Mammary microvascular endothelial cell (primary cell): ENCODE measurements at places on chromosomes 6 and 20. TPM values are rescaled to one million over a fixed set of nuclear protein-coding genes. Genes with fewer than 3 reads are reported as not detected.

PFDN4 gene
- 110 and 132 TPM in 2 replicates for total RNA-seq

CD2AP gene
- 21.8 and 26.2 TPM in 2 replicates for total RNA-seq

PRL gene
- total RNA-seq = not detected in 2 replicates

RBM38 gene
- total RNA-seq = 35.5 and 40.7 TPM in 2 replicates

OR12D3 gene
- not detected in 2 replicates for total RNA-seq

FAM217A gene
- not detected in 2 replicates for total RNA-seq

PFDN6 gene
- total RNA-seq = 55.3 and 67.7 TPM in 2 replicates

HM13 gene
- total RNA-seq = 53.5 and 79.1 TPM in 2 replicates

DEFB125 gene
- not detected in 2 replicates for total RNA-seq

LZTS3 gene
- 4.7 and 4.8 TPM in 2 replicates for total RNA-seq

CCR6 gene
- total RNA-seq = not detected in 2 replicates

MYL9 gene
- total RNA-seq = 30.7 and 32.0 TPM in 2 replicates

SCGN gene
- total RNA-seq = not detected in 2 replicates

ARHGAP40 gene
- 0.59 and 0.87 TPM in 2 replicates for total RNA-seq

PACRG gene
- total RNA-seq = not detected in 2 replicates

C6orf15 gene
- total RNA-seq = not detected in 2 replicates

AVP gene
- not detected in 2 replicates for total RNA-seq

CPNE5 gene
- total RNA-seq = 2.3 and 3.3 TPM in 2 replicates

FOXS1 gene
- total RNA-seq = not detected in 2 replicates

EDN1 gene
- 224 TPM in 2 replicates for total RNA-seq

C6orf132 gene
- total RNA-seq = 0.07 and 0.10 TPM in 2 replicates

ANGPT4 gene
- not detected in 2 replicates for total RNA-seq

TINAG gene
- not detected in 2 replicates for total RNA-seq

ZGPAT gene
- total RNA-seq = 32.4 and 35.8 TPM in 2 replicates

MATN4 gene
- total RNA-seq = 0.20 TPM in 1 of 2 replicates, not detected in the other

HLA-DQB1 gene
- 0.10 TPM in 1 of 2 replicates, not detected in the other for total RNA-seq

CD83 gene
- total RNA-seq = 1.2 and 1.9 TPM in 2 replicates

TMEM217 gene
- 7.8 and 10.1 TPM in 2 replicates for total RNA-seq

HRH3 gene
- total RNA-seq = not detected in 2 replicates

PRDM13 gene
- not detected in 2 replicates for total RNA-seq

TGM2 gene
- total RNA-seq = 1,162 and 1,324 TPM in 2 replicates

ADGRF1 gene
- total RNA-seq = 0.60 TPM in 1 of 2 replicates, not detected in the other

BTN3A1 gene
- total RNA-seq = 13.7 and 18.3 TPM in 2 replicates

PEX7 gene
- total RNA-seq = 4.5 and 7.4 TPM in 2 replicates

TNF gene
- total RNA-seq = 0.20 TPM in 1 of 2 replicates, not detected in the other

LY6G6D gene
- total RNA-seq = not detected in 2 replicates

LIN28B gene
- total RNA-seq = not detected in 2 replicates

MUCL3 gene
- total RNA-seq = 0.07 TPM in 1 of 2 replicates, not detected in the other

KDM1B gene
- total RNA-seq = 10.3 and 12.6 TPM in 2 replicates

DUSP15 gene
- 0.44 TPM in 1 of 2 replicates, not detected in the other for total RNA-seq

MEP1A gene
- total RNA-seq = not detected in 2 replicates

ZBTB24 gene
- total RNA-seq = 3.7 and 5.0 TPM in 2 replicates

IL22RA2 gene
- not detected in 2 replicates for total RNA-seq

CENPW gene
- 28.8 and 33.8 TPM in 2 replicates for total RNA-seq

CHRNA4 gene
- not detected in 2 replicates for total RNA-seq

MOG gene
- not detected in 2 replicates for total RNA-seq

HLA-DMB gene
- total RNA-seq = 1.2 and 1.3 TPM in 2 replicates

ARMH2 gene
- total RNA-seq = not detected in 2 replicates

TAAR2 gene
- not detected in 2 replicates for total RNA-seq

CD24 gene
- total RNA-seq = not detected in 2 replicates

TNFAIP3 gene
- 7.6 and 8.2 TPM in 2 replicates for total RNA-seq

DCBLD1 gene
- 14.5 and 16.0 TPM in 2 replicates for total RNA-seq

SPO11 gene
- not detected in 2 replicates for total RNA-seq

TPX2 gene
- 106 and 111 TPM in 2 replicates for total RNA-seq

NRM gene
- 18.4 and 18.5 TPM in 2 replicates for total RNA-seq
